Karpas-422 (cell line): ENCODE measurements at places on chromosomes 1 and 21.
A peak's percentile ranks its signal among the peaks of the same experiment; 100 is the strongest.

GRCh38 chr1:186225096-186225495, 150.0 kb downstream of the TPR start:
- DNase-seq = no peak

DNA sequence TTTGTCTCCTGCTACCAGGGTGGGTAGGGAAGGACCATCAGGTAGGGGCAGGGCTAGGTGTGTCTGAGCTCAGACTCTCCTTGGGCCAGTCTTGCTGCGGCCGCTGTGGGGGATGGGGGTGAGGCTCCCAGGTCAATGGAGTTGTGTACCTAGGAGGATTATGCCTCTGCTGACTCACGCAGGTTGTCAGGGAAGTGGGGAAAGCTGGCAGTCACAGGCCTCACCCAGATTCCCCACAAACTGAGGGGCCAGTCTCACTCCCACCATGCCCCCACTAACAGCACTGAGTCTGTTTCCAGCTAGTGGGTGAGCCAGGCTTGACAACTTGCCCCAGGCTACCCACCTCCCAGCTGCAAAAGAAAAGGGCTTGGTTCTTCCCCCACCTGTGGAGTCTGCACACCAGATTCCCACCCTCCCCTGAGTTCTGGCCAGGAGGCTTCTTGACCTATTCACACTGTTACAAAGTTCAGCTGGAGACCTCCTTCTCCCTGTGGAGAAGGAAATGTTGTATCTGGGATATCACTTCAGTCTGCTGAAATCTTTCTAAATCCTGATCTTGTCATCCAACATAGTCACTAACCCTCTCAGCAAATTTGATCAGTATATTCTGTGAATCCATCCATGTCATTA, 69.2 kb upstream of the GJA8 start:
- no peak for DNase-seq

DNA sequence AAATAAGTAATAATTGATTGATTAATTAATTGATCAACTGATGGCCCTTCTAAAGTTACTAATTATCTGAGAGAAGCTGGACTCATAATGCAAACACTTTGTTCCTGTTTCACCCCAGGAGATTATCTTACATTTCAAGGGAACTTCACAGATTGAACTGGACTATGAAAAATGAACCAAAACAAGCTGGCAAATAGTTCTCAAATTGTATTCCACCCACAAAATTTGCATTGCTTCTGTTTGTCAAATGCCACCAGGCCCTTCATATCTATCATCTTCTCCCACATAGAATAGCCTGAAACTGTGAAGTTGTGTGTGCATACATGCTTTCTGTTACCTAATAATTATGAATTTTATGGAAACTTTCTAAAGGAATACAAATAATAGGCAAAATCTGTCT, 104.0 kb downstream of the ZNF281 start:
- peak; percentile 48 for DNase-seq

DNA sequence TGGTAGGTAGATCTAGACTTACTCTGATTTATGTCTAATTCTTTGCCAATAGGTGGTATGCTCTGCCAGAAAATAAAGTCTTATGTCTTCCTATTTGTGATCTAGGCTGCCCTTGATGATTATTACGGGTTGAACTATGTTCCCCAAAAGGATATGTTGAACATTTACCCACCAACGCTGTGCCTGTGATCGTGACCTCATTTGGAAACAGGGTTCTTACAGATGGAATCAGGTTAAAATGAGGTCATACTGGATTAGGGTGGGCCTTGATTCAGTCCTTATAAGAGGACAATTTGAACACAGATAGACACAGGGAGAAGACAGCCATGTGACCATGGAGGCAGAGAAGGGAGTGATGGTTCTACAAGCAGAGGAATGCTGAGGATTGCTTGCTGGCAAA, 95.1 kb upstream of the BCAR3 start:
- DNase-seq = no peak

- DNase-seq = peak; percentile 51
Observed at GRCh38 chr21:44295163-44295573, 4.7 kb upstream of the PFKL start.

- no peak for DNase-seq
Observed at GRCh38 chr21:38680401-38680800, 125.3 kb upstream of the ETS2 start.

GRCh38 chr1:9080705-9081291, 11.4 kb upstream of the SLC2A5 start:
- no peak for DNase-seq

- no peak for DNase-seq
Observed at GRCh38 chr1:213986020-213986924, 1.5 kb upstream of the PROX1 start.

GRCh38 chr1:66273656-66274055, 260.3 kb upstream of the SGIP1 start:
- no peak for DNase-seq

DNA sequence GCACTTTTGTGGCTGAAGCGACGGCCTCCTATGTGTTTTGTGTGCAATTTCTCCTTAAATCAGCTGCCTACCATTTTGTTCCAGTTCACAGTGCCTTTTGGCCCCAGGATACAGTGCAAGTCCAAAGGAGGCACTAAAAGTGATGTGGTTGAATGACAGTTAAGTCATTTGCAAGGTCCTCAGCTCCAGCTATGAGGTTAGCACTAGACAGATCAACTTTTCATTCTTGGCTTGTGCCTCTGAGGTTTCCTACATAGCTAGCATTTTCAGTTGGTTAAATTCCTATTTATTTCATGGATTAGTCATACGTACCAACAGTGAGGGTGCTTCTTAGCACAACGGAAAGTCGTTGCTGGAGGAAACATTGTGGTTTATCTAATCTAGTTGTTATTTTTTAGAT, 59.3 kb upstream of the NTPCR start:
- DNase-seq = no peak

DNA sequence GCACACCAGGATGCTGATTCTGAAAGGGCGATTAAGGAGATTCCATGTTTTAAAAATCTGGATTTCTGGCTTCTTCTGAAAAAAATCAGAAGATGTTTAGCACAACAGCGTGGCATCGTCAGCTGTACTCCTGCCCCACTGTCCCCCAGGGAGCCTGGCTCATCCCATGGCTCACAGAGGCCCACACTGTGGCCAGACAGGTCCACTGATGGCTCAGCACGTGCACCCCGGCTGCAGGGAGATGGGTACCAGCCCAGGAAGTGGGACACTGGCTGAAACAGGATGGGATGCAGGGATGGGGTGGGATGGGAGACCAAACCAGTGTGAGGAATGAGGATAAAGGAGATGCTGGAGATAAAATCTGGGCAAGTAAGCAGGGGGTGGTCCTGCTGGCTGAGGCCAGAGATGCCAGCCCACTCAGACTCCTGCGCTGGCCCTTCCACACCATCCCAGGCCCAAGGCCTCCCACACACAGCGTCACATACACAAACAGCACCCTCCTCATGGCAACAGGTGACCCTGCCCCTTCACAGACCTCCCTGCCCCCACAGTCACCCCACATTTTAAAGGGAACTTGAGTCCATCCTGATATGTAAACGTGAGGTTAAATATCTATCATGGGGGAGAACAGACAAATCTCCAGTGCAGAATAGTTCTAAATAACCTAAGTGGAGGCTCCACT, 23.9 kb upstream of the SAMD11 start:
- DNase-seq = no peak

DNA sequence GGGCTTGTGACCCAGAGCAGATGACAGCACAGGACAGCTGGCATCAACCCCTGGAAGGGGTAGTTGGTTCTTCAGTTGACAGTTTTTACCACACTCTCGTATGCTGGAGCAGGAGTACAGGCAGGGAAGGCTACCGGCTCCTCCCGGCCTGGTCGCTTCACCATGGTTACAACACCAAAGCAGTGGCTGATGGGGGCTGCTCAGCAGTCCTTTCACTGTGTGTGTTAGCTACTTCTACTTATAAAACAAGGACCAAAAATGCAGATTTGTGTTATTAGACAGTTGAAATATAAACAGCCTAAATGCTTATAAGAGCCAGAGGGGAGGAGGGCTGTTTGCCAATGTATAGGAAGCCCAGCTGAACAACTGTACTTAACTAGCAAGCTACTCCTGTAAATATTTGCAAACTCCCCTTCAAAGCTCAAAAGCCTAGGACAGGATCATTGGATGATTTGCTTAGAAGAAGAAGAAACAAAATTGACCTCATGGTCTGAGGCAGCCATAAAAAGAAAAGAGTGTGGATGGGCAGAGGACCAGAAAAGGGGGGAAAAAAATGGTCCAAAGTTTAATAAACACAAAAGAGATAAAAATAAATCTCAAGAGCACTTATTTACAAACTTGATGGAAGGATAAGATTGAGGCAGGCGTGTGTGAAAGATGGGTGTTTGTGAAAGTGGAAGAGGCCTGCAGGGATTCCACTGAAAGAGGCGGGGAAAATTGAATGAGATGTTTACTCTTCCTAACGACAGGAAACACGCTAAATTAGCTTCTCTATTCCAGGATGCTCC, 57.1 kb downstream of the TGFB2 start:
- no peak for DNase-seq

GRCh38 chr1:148354913-148355308, 128.2 kb downstream of the PPIAL4G start:
- no peak for DNase-seq

- no peak for DNase-seq
Observed at GRCh38 chr1:29129916-29130315, 6.2 kb upstream of the TMEM200B start.

DNA sequence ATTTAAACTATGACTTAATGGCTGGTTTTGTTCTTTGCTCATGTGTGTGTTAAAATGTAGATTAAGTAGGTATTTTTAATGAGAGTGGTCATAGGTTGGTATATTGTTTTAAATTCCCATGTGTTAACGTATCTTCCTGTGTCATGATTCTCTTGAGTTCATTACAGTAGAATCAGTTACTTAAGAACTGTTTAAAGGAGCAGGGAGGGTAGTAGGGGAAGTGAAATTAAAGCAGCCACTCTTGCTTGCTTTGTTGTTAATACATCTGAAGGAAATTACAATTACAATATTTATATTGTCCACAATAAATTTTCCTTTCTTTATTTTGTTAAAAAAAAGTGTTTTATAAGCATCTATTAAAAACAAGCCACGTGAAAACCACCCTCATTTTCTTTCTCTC, 119.2 kb upstream of the KIAA1614 start:
- DNase-seq = peak; percentile 65

GRCh38 chr1:41860771-41861170, 58.0 kb downstream of the HIVEP3 start:
- DNase-seq = no peak
